Right forelimb (tissue), 1 donor: ENCODE measurements at places on chromosomes 7 and 10.

GRCh38 chr7:129334473-129334872, 99.8 kb upstream of the STRIP2 start:
- DNase-seq, result no peak

DNA sequence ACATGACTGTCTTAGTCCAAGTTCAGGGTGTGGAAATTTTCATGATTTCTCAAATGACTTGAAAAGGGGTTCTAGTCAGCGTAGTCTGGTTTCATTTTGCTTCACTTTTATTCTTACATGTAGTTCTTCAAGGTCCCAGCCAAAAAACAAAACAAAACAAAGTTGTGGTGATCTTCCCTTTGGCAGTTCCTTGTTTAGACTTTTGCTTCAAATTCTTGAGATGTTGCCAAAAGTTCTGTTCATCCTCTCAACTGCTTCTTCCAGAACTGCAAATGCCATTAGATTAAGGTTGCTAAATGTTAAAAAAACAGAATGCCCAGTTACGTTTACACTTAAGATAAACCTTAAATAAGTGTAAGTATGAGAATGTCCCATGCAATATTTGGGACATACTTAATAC, 370.8 kb upstream of the LRRTM3 start:
- DNase-seq, result no peak

DNA sequence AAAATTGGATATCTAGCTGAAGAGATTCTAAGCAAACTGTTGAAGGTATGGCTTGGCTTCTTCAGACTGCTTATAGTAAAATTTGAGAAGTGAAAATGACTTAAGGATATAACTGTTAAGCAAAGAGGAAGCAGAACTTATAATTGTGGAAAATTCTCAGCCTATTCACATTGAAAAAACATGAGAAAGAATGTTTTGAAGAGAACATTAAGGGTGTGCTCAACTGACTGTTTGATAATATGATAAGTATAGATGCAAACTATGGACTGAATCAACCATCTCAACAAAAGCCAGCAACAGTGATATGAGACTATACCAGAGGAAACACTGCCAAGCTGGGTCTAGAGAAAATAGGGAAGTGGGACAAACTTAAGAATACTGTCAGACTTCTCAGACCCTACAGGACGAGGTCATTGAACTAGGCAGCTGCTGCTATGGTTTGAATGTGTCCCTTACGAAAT, 133.1 kb upstream of the PPP1R3A start:
- no peak for DNase-seq

- no peak for DNase-seq
Observed at GRCh38 chr7:32935558-32935957, 21.7 kb upstream of the FKBP9 start.

DNA sequence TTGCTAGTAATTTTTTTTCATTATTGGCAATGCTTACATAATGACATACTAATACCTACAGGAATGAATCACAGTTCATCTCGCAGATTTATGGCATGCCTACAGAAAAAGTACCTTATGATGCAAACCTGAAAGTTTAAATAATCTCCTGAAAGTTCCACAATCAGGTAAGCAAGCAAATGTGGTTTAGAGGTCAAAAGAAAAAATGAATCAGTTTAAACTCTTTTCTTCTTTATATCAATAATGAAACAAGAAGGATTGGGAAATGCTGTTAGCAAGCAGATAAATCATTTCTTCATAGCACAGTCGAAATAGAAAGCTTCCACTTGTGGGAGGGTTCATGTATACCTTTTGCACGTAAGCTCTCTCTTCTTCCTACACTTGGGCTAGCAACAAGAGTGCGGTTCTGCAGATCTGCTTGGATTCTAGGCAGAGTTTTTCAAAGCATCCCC, 53.7 kb upstream of the MTPN start:
- DNase-seq, result no peak

GRCh38 chr10:51030480-51030879, 43.8 kb upstream of the PRKG1 start:
- no peak for DNase-seq

DNA sequence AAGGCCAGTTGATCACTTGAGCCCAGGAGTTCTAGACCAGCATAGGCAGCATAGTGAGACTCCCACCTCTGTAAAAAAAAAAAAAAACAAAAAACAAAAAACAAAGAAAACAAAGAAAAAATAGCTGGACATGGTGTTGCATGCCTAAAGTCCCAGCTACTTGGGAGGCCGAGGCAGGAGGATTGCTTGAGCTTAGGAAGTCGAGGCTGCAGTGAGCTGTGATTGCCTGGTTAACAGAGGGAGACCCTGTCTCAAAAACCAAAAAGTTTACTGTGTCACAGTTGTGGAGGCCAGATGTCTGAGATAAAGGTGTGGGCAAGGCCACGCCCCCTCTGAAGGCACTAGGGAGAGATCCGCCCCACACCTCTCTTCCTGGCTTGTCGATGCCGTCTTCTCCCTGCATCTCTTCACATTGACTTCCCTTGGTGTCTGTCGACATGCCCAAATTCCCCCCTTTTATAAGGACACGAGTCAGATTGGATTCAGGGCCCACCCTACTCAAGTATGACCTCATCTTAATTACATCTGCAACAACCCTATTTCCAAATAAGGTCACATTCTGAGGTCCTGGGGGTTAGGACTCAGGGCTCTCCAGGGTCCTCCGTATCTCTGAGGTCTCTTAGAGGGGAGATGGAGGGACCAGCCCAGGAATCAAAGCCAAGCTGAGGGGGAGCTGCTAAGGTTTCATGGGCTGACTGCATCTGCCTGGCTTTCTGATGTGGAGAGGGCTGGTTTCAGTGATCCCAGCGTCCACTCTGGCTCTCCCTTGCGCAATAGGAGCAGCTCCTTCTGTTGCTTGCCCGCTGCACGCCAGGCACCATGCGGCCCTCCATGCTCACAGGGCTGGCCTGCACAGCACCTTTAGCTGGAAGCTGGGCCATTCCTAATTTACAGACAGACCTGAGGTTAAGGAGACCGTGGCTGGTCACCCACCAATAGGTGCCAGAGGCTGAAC, 23.1 kb downstream of the AGAP3 start:
- DNase-seq, result no peak

GRCh38 chr7:922334-923107, 32.0 kb downstream of the ADAP1 start:
- no peak for DNase-seq

GRCh38 chr7:2838873-2839578, 5.1 kb downstream of the GNA12 start:
- no peak for DNase-seq

DNA sequence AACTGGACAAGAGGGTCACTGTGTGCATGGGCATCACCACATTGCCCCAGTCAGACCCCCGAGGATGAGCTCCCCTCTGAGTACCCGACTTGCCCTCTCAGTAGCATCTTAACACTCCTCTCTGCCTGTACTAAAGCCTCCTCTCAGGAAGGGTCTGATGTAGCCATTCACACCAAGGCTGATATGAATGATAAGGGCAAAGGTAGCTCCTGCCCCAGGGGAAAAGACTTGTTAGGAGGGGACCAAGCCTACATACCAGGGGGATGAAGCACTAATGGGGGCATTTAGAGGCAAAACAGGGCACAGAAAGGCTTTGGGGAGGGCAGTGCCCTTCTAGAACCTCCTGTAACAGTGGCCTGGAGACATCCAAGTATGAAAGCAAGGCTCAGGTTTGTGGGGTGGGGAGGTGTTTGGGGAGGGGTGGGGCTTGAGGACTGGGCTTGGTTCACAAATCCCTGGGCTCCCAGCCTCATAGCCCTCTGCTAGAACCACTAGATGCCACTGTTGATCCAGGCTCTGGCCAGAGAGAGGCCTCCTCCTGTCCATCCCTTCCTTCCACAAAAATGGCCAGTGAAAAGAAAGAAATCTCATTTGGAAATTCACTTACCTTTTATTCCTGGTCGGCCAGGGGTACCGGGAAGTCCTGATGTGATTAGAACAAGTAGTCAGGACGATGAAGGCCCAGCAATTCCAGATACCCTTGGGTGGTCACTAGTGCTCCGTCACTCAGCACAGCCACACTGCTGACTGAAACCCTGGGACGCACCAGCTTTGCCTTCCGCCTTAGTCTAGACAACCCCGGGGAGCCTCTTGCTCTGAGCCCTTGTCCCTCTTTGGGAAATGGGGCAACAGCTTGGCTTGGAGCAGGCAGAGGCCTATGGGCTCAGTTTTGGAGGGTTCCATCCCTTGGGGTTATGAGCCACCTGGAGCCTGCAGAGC, 40.3 kb downstream of the COL17A1 start:
- no peak for DNase-seq

DNA sequence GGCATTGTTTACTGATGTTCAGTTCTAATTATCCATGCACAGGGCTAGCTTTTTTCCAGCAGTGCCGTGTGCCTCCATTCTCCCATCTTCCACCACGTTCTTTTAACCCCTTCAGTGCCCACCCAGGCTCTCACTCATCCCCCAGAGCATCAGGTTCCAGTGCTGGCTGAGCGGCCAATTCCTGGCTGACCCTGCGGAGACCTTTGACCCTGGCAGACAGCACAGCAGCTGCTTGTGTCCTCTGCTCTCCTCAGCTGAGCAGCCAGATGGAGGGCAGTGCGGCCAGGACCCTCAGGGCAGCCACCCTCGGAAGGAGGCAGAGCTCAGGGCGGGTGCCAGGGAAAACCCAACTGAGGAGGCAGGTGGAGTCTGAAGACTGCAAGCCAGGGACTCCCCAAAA, 48.4 kb downstream of the ZNF503 start:
- DNase-seq, result no peak

- DNase-seq, result peak; percentile 36
Observed at GRCh38 chr10:5538892-5539651, 14.3 kb downstream of the CALML3 start.

GRCh38 chr10:133475425-133475734, 21.6 kb downstream of the SCART1 start:
- no peak for DNase-seq

DNA sequence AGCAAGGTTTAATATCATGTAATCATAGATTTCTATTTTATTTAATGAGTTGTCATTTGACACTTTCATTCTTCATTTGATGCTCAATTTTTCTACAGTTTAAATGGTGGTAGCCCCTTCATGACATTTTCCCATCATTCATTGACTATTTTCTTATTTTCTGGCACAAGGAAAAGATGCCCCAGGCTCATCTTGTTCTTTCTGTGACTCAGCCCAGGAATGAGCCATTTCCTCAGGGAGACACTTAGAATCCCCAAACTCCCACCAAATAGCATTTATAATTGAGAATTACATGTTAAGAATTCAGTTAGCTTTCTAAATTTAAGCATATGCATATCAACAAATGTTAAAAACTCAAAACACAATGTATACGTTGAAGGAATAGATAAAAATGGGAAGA, 222.3 kb downstream of the KIF20B start:
- DNase-seq, result no peak

DNA sequence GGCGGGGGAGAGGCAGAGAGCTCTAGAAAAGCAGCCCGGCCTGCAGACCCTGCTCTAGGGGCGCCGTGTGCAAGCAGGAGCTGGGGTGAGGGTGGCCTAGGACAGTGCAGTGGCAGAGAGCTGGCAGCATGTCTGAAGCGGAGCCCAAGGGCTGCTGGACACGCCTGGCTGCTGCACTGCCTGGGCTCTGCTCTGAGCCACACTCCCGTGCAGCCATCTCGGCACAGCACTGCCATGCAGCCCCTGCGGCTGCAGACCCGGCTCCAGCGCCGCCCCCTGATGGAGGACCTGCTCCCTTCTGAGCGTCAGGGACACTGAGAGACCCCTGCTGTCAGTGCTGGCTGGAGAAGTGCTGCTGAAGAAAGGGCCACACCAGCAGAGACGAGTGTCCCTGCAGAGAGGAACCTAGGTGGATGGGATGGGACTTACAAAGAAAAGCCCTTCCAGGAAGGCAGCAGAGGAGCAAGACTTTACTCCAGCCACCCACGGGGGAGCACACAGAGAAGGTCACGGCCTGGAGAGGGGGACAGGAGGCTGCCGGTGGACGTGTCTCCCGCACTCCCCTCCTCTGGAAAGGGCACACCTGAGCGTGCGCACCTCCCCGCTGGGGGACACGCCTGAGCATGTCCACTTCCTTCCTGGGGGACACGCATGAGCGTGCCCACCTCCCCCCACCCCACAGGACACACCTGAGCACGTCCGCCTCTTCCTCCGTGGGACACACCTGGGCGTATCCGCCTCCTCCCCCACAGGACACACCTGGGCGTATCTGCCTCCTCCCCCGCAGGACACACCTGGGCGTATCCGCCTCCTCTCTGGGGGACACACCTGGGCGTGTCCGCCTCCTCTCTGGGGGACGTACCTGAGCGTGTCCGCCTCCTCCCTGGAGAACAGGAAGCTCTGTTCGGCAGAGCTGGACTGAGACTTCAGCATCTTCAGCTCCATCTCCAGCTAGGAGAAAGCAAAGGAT, 252.9 kb downstream of the MAD1L1 start:
- no peak for DNase-seq

GRCh38 chr10:3902054-3902808, 117.2 kb upstream of the KLF6 start:
- no peak for DNase-seq

- no peak for DNase-seq
Observed at GRCh38 chr10:19071946-19072345, 23.3 kb downstream of the MALRD1 start.

DNA sequence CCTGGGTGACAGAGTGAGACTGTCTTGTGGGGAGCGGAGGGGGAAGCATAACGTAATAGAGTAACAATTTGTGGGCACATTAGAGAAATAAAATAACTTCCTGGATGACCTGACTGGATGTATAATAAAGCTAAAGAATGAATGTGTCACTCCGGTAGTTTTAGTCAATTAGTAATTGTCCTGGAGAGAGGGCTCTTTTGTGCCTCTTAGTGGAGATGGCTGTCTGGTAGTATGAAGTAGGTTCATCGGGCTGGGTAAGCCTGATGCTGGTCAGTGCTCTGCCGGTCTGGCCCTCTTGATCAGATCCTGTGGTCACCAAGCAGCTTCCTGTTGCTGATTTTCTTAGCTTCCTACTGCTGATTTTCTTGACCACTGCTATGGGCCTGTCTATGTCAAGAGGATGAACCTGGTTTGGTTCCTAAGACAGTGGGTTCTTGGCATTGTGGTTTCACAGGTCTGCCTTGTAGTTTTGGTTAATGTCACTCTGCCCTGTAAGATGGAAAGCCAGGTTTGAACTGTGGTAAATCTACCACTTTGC, 34.1 kb downstream of the ZRANB1 start:
- no peak for DNase-seq

DNA sequence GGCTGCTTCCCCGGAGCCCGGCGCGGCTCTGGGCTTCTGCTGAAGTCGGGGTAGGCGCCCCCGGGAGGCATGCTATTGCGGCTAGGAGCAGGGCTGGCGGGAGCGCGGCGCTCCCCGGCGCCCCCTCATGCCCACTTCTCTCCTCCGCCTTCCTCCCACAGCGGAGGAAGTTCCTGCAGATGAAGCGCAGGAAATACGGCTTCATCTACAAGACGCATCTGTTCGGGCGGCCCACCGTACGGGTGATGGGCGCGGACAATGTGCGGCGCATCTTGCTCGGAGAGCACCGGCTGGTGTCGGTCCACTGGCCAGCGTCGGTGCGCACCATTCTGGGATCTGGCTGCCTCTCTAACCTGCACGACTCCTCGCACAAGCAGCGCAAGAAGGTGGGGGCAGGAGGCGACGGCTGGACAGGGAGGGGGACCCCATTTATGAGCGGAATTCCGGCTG, 479 bp downstream of the CYP26A1 start:
- DNase-seq, result no peak

- DNase-seq, result no peak
Observed at GRCh38 chr7:27152816-27153442, 546 bp upstream of the HOXA3 start.

- no peak for DNase-seq
Observed at GRCh38 chr7:128381161-128381821, 19.8 kb upstream of the PRRT4 start.

GRCh38 chr10:103231047-103231551, 14.6 kb upstream of the RPEL1 start:
- no peak for DNase-seq

- DNase-seq, result no peak
Observed at GRCh38 chr7:82185443-82185842, 258.1 kb downstream of the CACNA2D1 start.
